NB4 (cell line): ENCODE measurements at places on chromosomes 6 and 20.

DNA sequence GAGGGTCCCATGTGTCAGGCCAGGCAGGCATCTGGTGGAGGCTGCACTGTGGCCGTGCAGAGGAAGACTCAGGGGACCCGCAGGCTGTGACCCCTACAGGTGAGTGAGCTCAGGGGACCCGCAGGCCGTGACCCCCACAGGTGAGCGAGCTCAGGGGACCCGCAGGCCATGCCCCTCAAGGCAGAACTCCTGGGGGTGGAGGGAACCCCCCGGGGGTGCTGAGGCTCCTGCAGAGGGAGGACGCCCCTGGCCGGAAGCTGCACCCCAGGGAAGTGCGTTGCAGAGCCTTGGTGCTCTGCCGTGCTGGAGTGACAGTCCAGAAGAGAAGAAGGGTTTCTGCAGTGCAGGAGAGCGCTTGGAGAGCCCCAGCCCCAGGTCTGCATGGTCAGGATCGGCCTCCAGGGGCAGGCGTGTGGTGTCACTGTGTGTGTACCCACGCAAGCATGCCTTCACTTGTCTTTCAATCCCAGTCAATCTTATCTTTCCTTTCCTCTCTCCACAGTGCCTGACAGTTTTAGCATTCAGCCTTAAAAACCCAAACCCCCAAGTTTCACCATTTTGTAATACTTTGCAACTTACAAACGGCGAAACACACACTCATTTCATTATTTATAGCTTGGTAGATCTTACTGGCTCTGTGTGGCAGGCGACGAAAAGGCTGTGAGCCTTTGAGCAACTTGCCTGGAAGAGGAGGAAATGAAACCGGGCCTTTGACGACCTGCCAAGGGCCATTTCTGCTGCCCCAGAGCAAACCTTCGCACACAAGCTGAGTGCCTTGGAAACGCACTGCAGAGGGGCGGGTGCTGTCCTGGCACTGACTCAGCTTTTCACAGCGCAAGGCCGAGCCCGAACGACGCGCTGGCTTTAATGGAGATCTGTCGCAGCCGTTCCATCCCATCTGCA is 101.4 kb upstream of the AGPAT4 start:
- DNase-seq = peak; percentile 69

DNA sequence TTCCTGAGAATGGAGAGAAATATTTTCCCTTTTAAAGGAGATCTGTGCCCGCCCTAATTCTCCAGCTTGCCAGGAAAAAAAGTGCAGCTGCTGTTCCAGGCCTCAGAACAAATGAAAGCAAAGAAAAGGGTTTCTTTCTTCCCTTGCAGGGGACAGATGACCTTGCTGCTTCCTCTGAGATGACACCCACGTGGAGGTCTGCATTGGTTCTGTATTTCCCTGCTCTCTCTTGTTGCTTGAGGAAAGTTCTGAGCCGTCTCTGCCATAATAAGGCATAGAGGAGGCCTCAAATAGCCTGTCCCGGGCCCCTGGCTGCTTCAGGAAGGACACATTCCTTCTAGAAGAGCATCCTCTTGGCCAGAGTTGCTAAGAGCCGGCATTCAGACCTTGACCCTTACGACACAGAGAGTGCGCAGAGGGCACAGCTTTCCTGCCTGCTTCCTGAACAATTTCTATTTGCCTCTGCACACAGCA is 501.8 kb upstream of the SULF2 start:
- DNase-seq = no peak

DNA sequence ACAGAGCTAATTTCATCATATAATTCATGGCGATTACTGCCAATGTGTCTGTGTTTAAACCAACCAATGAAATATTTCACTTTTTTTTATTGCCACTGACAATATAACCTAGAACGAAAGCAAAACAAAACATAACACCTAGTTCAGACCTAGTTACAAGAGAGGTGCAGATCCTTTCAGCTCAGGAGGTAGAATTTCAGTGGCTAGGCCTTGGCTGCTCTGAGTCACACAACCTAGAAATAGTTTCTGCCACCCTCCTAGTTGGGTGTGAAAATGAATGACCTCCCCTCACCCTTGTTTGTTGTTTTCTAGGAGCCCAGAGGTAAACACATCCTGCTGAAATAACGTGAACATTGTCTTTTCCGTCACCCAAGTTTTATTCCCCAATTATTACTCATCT is 356.3 kb downstream of the HTR1B start:
- no peak for DNase-seq

- DNase-seq = no peak
These were observed 244.1 kb downstream of the TFAP2A start for GRCh38 chr6:10170816-10171215.

GRCh38 chr6:47308198-47308517 is 1.5 kb downstream of the TNFRSF21 start:
- DNase-seq = no peak

DNA sequence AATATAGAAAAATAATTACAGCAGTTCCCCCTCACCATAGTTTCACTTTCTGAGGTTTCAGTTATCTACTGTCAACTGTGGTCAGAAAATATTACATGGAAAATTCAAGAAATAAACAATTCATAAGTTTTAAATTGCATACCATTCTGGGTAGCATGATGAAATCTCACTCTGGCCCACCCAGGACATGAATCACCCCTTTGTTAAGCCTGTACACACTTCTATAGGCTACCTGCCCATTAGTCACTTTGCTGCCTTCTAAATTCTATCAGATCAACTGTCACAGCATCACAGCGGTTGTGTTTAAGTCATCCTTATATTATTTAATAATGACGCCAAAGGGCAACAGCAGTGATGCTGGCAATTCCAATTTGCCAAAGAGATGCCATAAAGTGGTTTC is 140.3 kb upstream of the RUNX2 start:
- peak; percentile 17 for DNase-seq

- peak; percentile 97 for DNase-seq
These were observed 19.9 kb downstream of the SLC13A3 start for GRCh38 chr20:46631212-46631869.

DNA sequence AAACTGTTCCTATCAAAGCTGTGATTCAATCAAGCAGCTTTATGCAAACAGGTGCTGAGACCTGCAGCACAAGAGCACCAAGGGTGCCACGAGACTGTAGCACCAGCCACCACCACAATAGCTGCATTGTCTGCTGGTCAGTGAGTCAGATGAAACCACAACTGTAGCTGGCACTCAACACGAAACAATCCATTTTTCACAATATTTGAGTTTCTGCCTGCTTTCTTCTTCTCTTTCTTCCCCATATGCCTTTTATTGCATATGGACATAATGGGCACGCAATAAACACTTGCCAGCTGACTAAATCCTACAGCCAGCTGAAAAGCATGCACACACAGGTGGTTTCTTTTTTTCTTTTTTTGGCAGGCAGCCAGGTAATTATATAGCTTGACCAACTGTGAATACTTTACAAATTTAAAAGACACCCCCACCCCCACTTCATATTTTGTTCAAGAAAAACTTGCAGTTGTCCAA is 16.6 kb downstream of the SLC2A12 start:
- peak; percentile 61 for DNase-seq
